GM13976 (cell line): ENCODE measurements at places on chromosomes 7 and 10.

DNA sequence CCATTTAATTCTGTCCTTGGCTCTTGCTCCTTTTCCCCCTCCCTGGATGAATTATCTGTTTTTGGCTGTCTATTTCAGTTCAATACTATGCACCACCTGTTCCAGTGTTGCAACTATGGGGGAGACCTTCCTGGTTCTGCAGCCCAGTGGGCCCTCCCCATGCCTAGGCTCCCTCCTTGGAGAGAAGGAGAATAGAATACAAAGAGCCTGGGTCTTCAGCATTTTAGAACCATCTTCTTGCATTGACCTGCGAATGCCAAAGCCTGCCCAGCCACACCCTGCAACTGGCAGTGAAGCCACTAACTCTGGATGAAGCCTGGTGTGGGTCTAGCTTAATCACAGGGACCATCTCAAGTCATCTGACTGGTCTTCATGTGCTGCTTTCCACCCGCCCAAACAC lies 207.1 kb downstream of the HERPUD2 start:
- DNase-seq = no peak

GRCh38 chr10:47247148-47248059 lies 52.6 kb upstream of the GDF10 start:
- no peak for DNase-seq

GRCh38 chr7:102992509-102992937 lies 79.7 kb downstream of the LRRC17 start:
- no peak for DNase-seq

GRCh38 chr10:86357041-86357440 lies 9.6 kb downstream of the GRID1 start:
- DNase-seq = no peak

DNA sequence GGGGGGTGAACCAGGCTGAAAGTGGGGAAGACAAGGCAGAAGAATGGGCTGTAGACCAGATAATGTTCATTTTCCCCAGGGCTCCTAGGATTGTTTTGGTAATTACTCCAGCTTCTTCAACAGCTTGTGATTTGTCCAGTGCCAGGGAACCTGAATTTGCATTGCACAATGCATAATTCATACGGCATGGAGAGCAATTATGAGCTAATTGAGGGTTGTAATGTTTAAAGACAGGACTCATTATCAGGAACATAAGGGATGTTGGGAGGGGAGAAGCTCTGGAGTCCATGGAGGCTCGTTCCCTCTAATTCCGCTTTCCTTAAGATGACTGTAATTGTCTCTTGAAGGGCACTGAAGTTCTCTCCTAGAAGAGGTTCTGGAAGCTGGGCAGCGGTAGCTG lies 405.0 kb upstream of the ZMIZ1 start:
- no peak for DNase-seq

DNA sequence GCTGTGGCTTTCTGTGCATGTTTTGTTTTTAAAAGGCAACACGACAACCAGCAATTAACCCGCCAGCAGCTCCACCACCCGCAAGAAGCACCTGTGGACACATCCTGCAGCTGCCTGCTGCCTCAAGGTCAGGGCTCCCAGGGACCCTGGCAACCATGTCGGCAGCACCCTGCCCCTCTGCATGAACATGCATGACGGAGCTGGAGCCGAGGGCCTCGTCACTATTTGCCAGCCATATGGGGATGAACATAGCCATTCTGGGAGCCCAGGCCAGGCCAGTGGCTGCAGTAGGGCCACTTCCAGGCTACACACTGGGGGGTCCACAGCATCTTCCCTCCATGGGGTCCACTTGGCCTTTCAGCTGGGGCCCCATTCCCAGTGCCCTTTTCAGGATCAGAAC lies 52.9 kb downstream of the CAMK2B start:
- no peak for DNase-seq

GRCh38 chr10:84329196-84329611 lies 815 bp downstream of the CCSER2 start:
- peak; percentile 39 for DNase-seq

DNA sequence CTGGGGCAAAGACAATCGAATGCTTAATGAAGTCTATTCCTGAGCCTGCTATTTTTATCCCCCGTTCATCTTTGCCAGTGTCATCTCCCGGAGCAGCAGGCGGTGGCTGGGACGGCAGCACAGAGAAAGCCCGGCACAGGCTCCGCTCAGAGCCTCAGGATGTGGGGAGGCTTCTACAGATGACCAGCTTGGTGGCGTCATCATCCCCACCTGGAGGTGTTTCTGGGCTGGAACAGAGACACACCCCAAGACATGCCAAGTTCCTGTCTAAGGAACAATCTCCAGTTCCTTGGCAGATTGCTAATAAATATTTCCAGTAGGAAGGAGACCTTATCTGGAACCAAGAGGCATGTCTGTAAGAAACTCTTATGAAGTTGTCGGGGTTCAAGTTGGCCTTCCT lies 552.4 kb upstream of the MGMT start:
- no peak for DNase-seq

DNA sequence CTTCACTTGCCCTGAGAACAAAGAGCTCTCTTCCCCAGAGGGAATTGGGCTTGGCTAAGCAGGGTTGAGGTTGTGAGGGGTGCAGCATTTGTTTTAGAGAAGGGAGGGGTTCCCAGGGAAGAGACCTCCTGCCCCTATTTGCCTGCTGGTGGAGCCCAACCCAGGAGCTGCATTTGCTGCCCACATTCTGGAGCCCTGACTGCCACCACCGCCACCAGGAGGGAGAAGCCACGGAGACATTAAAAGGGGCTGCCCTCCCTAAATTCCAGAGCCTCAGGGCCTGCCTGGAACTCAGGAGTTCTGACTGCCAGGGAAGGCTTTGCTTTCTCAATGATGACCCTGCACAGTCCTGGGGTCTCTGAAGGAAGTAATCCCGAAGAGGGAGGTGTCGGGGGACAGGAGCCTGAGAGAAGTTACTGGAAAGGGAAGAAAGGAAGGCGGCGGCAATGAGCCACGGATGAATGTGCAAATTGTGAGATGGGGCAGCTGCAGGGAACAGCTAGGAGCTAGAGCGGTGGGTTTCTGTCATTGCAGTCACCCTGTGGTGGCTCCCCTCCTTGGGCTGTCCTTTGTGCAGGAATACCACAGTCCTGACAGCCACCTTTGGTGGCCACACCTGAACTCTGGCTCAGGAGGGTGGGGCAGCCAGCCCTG lies 51.3 kb downstream of the NEURL1 start:
- DNase-seq = no peak

DNA sequence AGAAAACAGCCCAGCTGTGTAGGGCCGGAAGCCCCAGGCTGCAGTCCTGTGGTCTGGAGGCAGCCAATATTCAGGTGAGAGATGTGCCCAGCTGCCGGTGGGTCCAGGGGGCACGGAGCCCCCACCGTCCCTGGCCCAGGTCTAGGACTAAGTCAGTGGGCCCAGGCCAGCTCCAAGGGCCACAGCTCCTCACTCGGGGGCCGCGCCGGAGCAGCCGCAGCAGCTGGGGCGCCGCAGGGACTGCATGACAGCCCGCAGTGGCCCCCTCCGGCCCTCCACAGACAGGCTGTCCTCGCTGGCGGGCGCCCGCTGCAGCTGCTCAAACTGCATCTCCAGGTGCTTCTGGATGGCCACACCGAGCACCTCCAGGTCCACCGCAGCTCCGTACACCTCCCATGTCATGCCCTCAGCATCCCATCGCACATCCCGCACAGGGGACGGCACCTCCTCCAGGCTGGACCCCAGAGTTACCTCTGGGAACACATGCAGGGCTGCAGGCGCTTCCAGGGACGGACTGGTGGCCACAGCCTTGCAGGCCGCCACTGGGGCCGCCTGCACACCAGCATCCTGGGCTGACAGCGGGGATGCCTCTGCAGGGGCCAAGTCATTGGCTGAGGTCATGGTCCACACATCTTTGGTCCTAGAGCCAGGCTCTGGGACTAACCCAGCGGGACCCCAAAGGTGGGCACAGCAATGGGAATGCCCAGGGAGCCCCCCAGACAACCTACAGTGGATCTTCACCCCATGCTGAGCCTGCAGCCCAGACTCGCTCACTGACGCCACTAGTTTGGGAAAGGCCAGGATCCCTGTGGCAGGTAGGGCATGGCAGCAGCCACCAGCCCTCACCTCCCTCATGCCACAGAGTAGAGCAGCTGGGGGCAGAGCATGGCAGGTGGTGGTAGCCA lies 7.0 kb downstream of the GPRIN2 start:
- DNase-seq = no peak

GRCh38 chr7:44634187-44634838 lies 27.9 kb downstream of the OGDH start:
- DNase-seq = no peak

GRCh38 chr7:29362380-29362779 lies 167.8 kb downstream of the CHN2 start:
- DNase-seq = no peak

- no peak for DNase-seq
These were observed 21.9 kb upstream of the ACSL5 start for GRCh38 chr10:112352044-112352443.

DNA sequence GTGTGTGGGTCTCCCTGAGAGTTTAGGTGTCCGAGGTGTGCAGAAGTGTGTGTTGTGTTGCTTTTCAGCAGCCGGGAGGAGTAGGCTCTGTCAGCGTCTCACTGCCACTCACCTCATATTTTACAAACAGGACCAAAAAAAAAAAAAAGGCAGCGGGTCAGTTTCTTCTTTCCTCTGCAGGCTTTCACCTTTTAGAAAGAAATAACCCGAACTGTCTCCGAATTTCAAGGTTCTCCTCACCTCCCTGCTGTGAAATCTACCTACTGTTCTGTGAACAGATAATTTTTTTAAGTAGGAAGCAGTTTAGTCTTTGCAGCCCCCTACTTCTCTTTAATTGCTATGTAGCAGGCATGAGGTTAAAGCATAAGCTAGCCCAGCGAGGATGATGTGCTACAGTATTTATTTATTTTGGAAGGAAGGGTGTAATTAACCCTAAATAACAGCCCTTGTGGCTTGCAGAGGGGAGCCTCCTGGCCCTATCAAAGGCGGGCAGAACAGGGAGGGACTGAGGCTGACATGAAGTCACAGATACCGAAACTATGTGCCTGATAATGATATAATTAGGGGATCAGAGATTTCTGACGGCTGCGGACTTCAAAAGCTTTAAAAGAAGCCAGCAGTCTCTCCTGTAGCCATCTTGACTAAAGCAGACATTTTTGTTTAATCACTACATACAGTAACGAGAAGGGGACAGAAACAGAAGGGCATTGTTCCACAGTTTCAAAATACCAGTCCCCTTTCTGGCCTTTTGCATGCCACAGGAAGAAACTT lies 1.6 kb downstream of the BAMBI start:
- DNase-seq = no peak

- DNase-seq = no peak
These were observed 96.0 kb upstream of the PRPS1L1 start for GRCh38 chr7:18123508-18124239.

DNA sequence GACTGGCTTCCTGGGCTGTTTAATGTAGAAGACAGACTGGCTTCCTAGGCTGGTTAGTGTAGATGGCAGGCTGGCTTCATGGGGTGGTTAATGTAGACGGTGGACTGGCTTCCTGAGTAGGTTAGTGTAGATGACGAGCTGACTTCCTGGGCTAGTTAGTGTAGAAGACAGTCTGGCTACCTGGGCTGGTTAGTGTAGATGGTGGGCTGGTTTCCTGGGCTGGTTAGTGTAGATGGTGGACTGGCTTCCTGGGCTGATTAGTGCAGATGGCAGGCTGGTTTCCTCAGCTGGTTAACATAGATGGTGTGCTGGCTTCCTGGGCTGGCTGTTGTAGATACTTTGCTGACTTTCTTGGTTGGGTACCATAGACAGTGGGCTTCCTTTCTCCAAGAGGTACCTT lies 122.9 kb upstream of the PPP2R2D start:
- no peak for DNase-seq

DNA sequence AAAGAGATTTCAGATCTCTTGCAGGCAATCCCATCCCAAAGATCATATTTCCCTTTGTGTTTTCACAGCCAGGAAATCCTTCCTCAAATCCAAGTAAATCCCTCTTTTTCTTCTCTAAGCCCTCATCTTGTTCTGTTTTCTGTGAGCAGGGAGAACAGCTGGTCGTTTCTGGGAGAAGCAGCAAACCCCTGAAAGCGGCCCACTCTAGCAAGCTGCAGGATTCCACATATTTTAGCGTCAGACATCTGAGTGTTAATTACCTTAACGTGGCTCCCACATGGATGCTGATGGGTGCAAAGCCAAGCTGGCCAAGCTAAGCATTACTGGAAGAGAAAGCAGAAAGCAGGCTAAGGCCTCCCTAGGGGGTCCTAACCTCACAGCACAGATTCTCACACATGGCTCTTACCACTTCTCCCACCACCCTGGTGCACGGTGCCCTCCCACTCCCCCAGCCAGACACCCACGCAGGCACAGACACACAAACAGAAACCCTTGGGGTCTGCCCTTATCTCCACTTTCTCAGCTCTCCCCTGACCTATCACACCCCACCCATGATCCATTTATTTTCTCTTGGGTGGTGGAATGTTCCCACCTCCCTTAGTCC lies 551.0 kb upstream of the AUTS2 start:
- DNase-seq = no peak

DNA sequence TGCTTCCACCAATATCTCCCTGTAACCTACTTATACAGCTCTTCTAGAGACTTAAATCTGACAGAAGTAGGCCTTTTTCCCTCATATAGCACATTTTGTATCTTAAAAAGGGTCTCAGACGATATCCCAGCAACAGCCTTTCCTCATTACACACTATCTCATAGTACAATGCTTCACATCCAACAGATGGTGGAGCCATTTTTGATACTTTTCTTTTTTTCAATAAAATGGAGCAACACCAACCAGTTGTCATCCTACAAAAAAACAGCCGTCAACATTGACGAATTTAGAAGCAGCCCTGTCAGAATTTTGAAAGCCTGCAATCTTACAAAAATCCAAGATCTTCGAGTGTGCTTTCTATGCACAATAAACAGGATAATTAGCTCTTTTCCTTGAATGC lies 145.9 kb upstream of the NEBL start:
- no peak for DNase-seq

DNA sequence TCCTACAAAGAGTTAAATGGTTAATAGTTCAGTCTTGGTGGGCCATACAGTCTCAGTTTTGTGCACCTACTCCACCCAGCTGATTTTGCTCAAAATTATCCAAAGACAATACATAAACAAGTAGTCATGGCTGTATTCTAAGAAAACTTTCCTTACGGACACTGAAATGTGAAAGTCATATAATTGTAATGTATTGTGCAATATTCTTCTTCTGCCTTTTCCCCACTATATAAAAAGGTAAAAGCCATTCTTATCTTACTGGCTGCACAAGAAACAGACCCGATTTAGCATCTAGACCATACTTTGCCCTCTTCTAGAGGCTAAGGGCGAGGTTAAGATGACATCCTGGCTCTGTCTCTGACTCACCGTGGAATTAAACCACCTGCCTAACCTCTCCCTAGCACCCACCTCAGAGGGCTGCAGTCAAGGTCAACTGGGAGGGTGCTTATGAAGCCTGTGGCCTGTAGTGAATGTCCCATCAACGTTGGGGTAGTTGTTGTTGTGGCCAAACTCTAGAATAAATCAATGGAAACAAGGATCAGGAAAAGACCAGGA lies 63.8 kb upstream of the DOCK1 start:
- no peak for DNase-seq

- DNase-seq = no peak
These were observed 3.6 kb downstream of the ADARB2 start for GRCh38 chr10:1733720-1734119.

DNA sequence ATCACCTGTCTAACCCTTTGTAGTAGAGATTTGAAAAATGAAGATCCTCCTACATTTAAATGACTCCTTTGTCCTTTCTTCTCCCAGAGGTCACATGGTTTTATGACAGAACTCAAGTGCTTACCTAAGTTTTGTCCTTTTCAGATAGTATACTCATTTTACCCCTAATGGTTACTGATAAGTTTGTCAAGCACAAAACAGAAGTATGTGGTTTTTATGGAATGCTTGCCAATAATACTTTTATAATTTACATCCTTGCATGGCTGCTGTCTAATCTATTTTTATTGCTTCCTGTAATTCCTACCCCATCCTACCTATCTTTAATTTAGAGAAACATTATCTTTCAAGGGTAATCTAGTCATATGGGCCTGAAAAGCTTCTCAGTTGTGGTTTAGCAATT lies 37.5 kb downstream of the HELLS start:
- no peak for DNase-seq
